ENCODE measurements at places on chromosomes 2 and 18.

- DNase-seq = no peak
Measured at GRCh38 chr2:158511706-158512105, 55.0 kb downstream of the PKP4 start.

- DNase-seq = no peak
Measured at GRCh38 chr2:111042772-111043771, 77.6 kb upstream of the BCL2L11 start.

GRCh38 chr2:217601601-217602000, 401.2 kb downstream of the TNS1 start:
- DNase-seq = no peak

DNA sequence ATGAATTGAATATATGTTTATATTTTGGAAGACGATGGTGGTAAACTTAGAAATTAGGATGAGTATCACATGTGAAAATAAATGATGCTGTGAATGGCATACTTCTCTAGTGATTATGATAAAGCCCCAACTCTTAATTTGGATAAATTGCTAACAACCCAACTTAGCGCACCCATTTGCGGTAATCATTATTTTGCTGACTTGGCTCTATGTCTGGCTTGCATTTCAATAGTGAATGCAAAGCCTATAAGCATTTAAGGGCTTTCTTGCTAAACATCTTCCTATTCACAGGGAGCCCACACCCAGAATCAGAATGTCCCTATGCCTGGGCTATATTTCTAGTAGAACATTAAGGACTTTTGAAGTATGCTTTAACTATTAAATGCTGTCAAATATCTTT, 910.7 kb upstream of the FANCL start:
- DNase-seq = no peak

DNA sequence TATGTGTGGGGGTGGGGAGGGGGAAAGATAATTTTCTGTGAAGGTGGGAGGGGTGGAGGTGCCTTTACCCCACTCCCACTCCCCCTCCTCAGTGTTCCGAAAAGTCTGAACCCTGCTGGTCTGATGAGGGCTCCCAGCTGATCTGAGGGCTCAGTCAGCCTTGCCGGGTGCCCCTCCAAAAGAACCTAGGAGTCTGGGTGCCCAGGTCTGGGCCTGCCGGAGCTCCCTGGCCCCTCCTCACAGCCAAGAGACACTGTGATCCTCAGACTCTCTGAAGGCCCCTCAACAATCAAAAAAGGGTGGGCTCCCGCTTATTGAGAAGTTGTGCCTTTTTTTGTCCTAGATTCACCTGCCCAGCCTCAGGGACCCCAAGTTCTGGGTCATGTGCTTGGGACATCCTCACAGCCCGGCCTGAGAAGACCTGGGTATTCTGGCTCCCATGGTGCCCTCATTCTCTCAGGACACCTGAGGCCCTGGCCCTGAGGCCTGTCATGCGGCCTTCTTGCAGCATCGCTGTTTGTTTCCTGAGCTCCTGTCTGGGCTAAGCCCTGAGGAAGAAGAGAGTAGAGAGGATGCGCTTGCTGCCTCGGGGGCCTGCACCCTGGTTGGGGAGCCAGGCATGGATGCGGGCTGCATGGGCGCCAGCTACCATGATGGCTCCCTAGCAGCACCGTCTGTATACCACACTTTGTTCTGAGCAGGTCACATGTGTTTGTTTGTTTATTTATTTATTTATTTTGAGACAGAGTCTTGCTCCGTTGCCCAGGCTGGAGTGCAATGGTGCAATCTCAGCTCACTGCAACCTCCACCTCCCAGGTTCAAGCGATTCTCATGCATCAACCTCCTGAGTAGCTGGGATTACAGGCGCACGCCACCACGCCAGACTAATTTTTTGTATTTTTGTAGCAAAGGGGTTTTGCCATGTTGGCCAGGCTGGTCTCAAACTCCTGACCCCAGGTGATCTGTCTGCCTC, 44.0 kb downstream of the SDC1 start:
- DNase-seq = no peak

DNA sequence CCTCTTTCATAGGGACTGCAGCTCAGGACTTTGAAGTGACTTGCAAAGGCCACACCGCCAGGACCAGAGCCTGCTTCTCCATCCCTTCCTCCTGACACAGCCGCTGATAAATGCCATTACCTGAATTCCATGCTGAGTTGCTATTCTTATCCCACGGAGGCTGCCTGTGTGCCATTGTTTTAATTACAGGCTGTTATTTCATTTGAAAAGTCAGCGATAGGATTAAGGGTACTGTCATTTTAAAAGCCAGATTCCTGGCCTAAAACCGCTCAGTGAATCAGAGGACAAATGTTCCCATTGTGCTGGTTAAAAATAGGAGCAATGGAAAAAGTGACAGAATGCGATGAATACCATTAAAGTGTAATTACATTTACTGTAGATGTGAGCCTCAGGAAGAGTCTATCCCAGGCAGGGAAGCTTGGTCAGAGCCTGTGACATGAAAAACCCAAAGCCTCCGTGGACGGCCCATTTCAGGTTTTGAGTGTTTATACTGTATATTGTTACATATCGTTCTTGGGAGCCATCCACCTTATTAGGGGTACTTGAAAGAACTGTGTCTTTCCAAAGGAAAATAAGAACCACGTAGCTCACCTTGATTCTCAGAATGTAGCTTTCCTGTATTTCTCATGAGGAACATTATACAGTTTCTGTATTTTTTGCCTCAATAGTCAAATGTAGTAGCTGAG, 41.3 kb downstream of the PDCL3 start:
- DNase-seq = no peak

GRCh38 chr18:37343542-37343851, 222.1 kb downstream of the CELF4 start:
- DNase-seq = no peak

DNA sequence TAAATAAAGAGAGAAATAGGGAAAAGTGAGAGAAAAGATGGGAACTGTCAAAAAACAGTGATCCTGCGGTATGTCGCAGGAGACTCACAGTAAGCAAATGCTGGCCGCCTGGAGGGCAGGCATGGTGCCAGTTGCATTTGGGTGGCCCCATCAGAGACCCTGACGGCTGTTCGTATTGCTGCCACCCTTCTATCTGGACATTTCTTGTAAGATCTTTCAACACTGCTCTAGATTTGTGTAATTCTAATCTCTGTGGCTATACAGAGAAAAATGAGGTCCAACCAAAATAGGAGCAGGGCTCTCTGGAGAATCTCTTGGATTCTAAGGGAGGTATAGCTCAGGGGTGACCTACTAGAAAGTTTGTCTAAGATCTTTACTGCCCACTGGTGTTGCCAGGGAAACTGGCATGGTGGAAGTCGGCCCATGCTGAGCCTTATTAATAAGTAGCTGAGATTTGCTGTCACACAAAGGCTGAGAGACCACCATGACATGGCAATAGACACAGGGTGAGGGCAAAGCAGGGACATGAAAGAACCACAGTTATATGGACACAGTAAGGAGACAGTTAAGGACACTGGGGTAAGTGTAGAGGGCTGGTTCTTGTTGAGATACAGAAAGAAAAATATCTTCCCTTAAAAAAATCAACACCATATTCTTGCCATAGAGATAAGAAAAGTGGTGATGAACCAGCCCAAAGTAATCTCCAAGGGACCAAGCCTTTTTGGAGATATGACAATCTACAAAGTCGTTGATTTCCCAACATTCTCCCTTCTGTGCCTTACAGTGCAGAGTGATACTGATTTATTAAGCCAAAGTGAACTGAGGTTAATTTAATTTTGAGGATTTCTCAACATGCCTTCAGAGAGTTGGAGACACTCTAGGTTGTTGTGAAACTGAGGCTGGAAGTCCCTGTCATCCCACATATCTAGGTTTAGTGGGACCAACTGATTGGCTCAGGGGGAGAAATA, 26.4 kb upstream of the FZD7 start:
- no peak for DNase-seq

GRCh38 chr2:98028101-98028561, 32.4 kb upstream of the TMEM131 start:
- no peak for DNase-seq

DNA sequence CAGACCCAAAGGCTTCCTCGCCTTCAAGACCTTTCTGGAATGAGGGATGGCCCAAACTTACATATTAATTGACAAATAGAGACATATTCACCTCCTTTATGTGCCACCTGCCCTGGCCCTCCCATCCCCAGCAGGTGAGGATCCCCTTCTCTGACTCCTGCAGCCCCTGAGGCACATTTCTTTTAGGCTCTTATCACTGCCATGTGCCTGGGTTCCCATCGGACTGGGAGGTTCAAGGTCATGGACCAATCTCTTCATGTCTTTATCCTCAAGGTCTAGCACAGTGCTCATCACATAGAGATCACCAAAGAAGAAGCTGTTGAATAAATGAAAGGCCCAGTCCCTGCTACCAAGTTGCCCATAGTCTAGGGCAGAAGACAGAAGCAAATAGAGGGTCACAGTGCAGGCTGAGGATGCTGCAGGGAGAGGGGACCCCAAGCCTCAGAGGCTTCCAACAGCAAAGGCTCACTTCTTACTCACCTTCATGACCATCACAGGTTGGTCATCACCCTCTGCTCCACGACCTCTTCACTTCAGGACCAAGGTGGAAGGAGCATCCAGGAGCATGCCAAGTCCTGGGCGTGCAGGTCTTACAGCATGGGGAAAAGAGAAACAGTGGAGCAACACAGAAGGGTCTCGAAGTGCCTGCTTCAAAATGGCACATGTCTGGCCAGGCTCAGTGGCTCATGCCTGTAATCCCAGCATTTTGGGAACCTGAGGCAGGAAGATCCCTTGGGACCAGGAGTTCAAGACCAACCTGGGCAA, 193.9 kb downstream of the SMAD2 start:
- no peak for DNase-seq

- DNase-seq = no peak
Measured at GRCh38 chr2:124810132-124810531, 785.0 kb downstream of the CNTNAP5 start.

DNA sequence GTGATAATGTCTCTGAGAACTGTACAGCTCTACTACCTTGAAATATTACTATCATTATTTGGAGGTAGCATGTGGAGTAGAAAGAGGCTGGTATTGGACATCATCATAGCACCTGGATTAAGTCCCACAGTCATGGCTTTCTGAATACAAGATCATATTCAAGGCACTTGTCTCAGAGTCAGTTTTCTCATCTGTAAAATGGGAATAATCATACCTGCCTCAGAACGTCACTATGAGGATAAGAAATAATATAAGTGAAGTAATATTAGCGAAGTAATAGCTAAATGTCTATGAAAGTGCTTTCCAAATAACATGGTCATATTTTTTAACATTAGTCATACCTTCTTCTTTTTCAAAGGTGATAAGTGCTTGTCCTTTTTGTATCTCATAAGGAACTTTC, 11.0 kb downstream of the NMI start:
- no peak for DNase-seq

DNA sequence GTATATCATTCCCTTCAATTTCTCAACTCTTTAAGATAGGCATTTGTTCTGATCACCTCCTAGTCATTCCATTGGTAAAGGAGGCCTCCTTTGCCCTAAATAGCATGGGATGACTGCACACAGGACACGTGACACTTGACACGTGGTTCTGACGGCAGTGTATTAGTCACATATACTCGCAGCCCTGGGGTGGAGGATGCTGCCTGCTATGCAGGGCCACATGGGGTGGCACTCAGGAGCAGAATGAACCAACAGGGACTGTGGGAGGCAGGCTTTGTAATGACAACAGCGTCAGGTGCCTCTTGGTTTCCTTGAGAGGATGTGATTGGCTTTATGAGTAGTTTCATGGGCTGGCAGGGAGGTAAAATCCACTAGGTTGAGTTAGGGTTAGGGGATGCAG, 9.3 kb upstream of the KCNS3 start:
- DNase-seq = peak; percentile 17

- no peak for DNase-seq
Measured at GRCh38 chr2:118577202-118577601, 270.2 kb downstream of the EN1 start.

GRCh38 chr18:28095041-28095440, 81.9 kb downstream of the CDH2 start:
- no peak for DNase-seq

GRCh38 chr2:84022810-84023431, 436.2 kb downstream of the SUCLG1 start:
- peak; percentile 40 for DNase-seq

- DNase-seq = no peak
Measured at GRCh38 chr18:63306249-63306648, 13.3 kb downstream of the BCL2 start.

GRCh38 chr18:21632393-21632792, 20.3 kb downstream of the SNRPD1 start:
- no peak for DNase-seq

DNA sequence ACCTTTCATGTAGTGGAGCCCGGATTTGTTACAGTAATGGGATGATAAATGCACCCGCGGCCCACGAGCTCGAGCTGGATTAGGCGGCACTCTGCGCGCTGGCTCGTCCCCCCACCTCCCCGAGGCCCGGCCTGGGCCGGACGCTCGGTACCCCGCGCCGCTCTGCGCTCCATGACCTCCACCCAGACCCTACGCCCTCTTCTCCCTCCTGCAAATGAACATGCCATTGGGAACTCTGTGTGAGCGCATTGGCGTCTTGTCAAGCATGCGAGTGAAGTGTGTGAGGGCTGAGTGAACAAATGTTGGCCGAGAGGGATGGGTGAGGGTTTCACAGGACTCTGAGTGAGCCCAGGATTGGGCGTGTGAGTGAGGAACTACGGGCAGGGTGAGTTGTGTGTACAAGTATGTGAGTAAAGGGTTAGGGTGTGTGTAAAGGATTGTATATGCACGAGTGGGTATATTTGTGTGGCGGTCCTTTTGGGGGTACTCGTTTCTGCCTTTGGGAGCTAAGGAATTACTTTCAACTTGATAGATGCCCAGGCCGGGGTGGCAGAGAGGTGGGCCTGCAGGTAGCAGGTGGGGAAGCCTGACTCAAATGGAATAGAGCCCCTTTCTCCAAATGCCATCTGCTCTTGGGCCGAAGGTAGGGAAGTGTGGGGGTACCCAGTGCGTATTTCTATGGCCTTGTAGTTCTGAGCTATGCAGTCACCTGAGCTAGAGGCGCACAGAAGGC, 2.9 kb upstream of the EN1 start:
- DNase-seq = no peak

- peak; percentile 71 for DNase-seq
Measured at GRCh38 chr18:813172-814071, 1.4 kb upstream of the YES1 start.

DNA sequence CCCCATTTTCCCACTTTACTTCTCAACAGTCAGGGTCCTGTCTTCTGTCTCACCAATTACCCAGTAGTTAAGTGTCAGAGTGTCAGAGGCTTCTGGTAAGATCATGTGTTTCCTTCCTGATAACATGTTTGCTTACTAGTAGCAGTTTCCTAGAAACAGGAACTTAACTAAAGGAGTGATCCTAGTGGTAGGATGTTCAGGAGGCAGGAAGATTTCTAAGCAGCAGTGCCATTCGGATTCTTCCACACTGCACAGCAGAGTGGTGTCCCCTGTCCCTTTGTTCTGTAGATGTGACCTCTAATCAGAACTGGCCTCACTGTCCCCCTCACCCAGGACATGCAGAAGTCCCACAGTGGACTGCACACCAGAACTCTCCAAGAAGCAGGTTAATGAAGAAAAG, 221.8 kb upstream of the OSR1 start:
- no peak for DNase-seq

GRCh38 chr2:75055142-75055819, 96.8 kb downstream of the POLE4 start:
- DNase-seq = no peak

- no peak for DNase-seq
Measured at GRCh38 chr2:774436-774835, 97.2 kb upstream of the TMEM18 start.

- DNase-seq = no peak
Measured at GRCh38 chr2:98343285-98343684, 3.0 kb upstream of the CNGA3 start.
